Left ventricle myocardium inferior (tissue), 1 donor: ENCODE measurements at places on chromosomes 6 and 20.

- no peak for DNase-seq
Observed at GRCh38 chr6:157685596-157686280, 137.3 kb upstream of the SNX9 start.

GRCh38 chr6:42171813-42172581 is 1.2 kb upstream of the GUCA1A start:
- no peak for DNase-seq

GRCh38 chr6:92568541-92568940 is 850.8 kb downstream of the EPHA7 start:
- DNase-seq, result no peak

DNA sequence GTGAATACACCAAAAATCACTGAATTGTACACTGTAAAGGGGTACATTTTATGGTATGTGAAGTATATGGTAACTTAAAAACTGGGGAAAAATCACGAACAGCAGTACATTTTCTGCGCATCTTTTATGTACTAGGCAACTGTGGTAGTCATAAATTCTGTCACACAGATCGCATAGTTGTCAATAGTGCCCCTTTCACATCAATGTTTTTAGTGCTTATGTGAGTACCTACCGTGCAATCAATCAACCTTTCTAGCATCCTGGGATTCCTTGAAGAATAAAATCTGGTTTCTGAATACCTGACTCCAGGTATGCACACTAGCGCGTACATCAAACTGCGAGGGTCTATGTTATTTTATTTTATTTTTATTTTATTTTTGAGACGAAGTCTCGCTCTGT is 637 bp upstream of the RPF2 start:
- no peak for DNase-seq

DNA sequence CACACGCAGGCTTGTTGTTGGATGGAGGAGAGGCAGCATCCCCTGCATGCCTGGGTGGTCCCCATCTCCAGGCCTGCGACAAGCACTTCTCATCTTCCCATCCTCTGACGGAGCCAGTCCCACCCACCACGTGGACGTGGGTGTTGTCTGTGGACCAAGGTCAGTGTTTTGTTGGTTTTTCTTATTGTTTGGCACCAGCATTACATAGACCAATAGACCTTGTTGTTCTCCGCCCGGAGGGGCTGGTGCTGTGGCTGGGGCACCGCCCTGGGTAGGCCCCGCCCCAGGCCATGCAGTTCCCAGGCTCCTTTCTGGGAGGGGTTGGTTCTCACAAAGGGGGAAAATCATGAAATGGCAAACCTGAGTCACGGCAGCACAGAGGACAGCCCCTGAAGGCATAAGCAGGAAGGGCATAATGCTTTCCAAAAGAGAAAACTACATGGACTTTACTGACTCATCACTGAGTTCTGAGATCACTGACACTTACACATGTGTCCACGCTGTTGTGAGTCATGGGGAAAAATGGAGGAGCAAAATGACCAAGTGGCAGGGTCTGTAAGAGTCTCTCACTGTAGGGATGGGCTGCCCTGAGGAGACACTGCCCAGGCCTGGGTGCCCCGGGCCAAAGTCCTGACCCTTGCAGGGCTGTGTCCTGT is 90.8 kb downstream of the THBS2 start:
- no peak for DNase-seq

DNA sequence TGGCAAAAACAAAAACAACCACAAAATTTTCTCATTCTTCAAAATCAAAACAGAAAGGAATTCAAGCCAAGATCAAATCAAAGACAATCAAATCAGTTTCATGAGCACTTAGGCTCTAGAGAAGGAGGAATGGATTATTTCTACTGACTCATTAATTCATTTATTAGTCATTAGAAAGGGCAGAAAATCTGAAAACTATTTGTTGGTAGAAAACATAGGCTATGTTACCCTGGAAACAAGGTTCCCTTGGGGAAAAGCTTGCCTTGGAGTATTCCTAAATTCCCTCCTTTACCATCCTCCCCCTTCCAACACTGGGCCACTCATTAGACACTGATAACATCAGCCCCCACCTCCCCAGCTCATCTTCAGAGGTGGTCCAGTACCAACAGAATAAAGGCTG is 17.5 kb downstream of the KIF16B start:
- DNase-seq, result no peak

DNA sequence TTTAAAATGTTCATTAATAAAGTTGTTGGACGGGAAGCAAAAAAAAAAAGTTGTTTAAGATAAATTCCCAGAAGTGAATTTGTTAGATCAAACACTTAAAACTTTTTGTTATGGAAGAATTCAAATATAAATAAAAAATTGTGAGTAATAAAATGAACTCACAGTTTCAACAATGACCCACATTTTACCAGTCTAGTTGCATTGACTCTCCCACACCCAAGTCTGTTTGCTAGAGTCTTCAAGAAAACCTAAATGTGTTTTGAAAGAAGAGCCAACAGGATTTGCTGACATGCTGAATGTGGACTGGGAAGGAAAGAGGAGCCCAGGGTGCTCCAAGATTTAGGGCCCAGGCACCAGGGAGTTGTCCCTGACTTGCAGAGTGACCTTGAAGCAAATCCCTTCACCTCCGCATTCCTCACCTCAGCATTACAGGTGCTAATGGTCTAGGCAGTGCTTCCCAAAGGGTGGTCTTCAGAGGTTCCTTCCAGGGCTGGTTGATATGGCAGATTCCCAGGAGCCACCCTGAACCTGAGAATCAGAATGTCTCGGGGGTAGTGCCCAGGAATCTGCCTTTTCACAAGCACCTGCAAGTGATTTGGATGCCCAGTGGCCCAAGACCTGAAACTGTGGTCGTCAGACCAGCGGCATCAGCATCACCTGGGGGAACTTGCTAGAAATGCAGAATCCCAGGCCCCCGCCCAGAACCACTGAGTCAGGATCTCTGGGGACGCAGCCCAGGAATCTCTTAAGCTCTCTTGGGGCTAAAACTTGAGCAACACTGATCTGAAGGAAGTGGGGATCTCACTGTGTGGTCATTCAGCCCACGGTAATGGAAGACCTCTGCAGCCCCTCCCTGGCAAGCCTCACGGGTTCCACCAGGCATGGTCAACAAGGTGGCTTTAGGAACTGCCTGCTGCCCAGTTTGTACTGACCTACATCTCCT is 31.1 kb downstream of the POFUT1 start:
- DNase-seq, result no peak

GRCh38 chr6:16438718-16439591 is 200.6 kb downstream of the GMPR start:
- DNase-seq, result no peak

- DNase-seq, result no peak
Observed at GRCh38 chr6:20630617-20631548, 96.6 kb downstream of the CDKAL1 start.

GRCh38 chr6:37134396-37135191 is 35.4 kb upstream of the PIM1 start:
- no peak for DNase-seq

GRCh38 chr6:81475646-81476045 is 276.8 kb downstream of the TENT5A start:
- no peak for DNase-seq

DNA sequence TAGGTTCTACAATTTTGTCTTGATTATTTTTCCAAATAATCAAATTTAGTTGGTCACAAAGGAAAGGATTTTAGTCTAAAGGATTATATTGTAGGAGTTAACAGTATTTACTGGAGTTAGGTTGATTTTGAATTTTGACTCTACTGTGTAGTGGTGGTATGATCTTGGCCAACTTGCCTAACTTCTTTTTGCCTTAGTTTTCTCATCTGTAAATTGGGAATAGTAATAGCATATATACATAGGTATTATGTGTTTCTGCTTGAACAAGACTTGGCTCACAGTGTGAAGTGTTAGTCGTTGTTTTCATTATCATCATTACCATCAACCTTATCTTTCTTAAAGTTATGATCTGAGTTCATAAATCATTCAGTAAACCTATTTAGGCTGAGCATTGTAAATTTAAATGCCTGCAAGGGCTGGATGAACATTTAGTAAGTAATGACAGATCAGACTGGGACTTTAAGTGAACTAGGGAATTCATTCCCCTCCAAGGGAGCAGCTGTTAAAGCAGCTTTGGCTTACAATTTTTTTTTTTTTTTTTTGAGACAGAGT is 11.2 kb downstream of the ITCH start:
- DNase-seq, result no peak

- DNase-seq, result no peak
Observed at GRCh38 chr6:30816791-30817739, 67.3 kb upstream of the DDR1 start.

DNA sequence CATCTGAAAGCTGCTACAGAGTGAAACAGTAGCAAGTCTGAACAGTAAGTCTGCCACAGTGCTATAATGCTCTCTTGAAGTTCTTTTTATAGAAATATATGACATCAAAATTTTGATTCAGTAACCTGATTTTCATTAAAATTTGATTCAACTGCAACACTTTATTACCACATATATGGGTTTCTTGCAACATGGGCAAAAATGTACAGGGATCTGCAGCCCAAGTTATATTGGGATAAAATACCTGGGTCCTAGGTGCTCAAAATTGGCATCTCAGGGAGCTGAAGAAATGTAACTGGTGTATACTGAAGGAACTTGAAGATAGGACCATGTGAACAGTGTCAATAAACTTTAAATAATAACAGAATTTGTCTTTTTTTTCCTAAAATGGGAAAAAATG is 10.8 kb downstream of the ROMO1 start:
- no peak for DNase-seq

DNA sequence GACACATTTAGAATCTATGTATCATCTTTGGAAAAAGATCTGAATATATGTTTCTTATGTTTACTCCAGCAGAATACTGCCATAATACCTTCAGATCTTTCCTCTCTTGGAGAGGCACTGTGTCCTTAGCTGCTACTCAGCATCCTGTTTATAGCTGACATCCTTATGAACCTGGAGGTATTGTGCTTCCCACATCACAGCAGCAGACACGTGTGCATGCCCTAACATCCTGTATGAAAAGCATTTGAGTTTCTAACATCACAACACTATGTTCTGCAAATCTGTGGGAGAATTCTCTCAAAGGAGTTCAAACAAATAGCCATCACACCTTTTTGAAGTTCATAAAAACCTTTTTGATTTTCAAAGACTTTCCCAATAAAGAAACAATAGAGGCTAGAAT is 216.0 kb downstream of the GJA1 start:
- no peak for DNase-seq

DNA sequence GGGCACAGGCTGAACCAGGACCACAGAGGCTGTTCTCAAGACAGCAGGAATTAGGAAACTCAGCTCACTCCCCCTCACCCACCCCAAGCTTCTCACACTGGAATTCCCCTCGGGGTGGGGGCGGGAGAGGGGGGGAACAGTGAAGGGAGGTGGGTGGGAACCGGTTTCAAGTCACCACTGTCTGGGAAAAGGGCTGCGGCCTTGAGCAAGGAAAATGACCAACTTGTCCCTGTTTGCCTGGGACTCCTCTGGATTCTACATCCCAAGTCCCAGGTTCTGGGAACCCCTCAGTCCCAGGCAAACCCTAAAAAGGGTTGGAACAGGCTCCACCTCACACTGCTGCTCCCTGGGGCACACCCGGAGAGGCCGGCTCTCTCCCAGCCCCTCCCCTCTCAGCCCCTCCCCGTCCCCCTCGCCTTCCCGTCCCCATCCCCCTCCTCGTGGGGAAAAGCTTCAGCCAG is 230.7 kb downstream of the TFAP2C start:
- DNase-seq, result no peak

DNA sequence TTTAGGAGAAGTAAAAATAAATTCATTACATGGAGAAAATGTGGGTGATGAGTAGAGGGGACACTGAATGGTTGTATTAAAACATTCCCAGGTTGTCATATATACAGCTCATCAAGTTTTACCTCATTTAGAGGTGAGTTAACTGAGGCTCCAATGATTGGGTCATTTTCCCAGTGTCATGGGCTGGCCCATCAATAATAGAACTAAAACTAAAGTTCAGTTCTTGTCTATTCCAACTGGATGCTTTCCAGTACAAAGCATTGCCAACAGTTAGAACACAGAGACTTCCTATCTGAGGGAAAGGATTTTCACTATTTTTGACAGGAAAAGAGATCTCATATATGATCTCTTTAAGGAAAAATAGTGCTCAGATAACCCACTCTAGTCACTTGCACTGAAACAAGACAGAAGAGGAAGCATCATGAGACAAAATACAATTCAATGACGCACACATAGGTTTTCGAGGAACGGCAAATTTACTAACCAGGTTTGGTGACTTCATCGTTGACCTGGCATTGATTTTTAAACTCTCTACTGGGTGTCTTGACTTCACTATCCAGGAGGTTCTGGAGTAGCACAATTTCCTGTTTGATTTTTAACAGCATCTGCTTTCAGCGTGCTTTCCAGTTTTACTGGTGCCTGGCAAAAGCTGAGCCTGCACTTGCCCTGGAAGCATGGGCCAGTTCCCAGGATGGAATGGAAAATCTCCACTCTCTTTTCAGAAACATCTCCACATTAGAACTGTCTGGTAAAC is 195.5 kb upstream of the FBXL4 start:
- DNase-seq, result no peak

DNA sequence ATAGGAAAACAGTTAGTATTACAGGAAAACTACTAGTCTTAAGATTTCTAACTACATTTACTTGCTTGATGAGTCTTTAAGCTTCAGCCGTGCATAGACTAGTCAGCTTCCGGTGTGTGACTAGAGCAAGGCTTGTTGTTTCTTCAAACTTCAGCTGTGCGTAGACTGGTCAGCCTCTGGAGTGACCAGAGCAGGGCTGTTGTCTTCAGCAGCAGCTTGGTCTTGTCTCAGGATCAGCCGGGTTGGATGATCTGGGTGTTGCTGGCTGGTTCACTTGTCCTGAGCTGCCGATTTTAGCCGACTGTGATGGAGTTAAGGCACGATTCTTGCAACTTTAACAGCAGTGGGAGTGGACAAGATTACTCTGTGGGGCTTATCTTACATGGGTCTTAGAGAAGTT is 44.7 kb downstream of the HLA-C start:
- DNase-seq, result no peak

GRCh38 chr6:119942078-119942752 is 592.7 kb upstream of the MAN1A1 start:
- DNase-seq, result no peak

- no peak for DNase-seq
Observed at GRCh38 chr6:15461127-15461944, 201.5 kb downstream of the DTNBP1 start.
